ENCODE measurements at places on chromosomes 3 and 15.

GRCh38 chr15:60964527-60964926 lies 264.6 kb downstream of the RORA start:
- no peak for DNase-seq

DNA sequence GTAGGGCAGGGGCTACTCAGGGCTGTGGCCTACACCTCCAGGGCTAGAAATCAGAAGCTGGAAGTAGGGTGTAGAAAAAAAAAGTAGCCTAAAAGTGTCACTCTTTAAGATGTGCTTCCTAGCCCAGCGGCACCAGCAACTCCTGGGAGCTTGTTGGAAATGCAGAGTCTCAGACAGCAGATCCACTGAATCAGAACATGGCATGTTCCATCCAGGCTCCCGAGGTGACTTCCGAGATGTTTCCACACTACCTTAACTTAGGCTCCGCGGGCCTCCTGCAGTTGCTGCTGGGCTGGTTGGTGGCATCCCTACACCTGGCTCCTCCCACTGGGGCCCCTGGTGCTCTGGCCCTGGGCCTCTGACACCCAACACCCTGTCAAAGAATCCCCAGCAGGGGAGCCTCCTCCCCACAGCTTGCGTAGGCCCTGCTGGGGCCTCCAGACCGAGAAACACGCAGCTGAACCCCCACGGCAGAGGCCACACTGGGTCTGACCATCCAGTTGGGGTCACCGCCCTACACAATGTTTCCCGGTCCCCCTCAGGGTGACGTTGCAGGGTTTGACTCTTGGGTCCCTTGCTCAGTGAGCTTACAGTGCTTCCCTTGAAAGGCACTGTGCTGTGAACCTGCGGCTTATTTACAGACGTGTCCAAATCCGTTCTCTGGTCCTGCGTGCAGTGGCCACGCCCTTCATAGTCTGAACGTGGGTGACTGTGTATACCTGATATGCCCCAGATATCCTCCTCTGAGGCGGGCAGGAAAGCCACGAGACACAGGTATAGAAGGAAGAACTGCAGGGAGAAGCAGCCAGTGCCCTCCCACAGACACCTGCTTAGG lies 46.5 kb downstream of the FAM174B start:
- DNase-seq, result no peak

DNA sequence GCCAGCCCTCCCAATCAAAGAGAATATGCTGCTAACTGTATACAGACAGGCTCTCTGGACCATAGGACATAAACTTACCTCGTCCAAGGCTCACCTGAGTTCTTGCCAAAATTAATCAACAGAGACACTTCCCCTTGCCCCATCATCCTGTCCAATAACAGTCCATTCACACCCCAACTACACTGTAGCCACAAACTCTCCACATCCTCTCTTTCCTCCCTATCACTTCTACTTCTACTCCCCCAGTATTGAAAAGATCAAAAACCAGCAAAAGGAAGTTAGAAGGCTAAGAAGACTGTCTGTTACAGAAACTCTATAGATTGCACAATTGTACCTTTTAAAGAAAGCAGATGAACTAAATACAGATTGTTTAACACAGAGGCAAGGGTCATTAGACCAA lies 133.5 kb upstream of the STT3B start:
- peak; percentile 23 for DNase-seq

DNA sequence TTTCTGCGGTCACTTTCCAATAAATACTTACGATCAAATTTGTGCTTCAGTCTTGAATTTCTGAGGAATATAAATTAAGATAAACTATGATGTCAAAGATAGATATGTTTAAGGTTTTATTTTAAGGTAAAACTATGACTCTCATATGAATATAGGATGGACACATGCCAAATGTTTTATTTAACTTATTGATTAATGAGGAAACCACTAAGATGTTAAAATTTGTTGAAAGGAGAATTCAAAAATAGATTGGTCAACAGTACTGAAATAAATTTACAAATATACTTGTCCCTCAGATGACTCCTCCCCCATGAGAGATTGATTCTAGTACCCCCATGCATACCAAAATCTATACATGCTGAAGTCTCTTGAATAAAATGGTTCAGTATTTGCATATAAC lies 319.7 kb upstream of the KCNH8 start:
- no peak for DNase-seq

GRCh38 chr3:45832699-45833098 lies 9.2 kb downstream of the LZTFL1 start:
- DNase-seq, result no peak

- DNase-seq, result no peak
These were observed 568 bp upstream of the NEK4 start for GRCh38 chr3:52771334-52771681.

DNA sequence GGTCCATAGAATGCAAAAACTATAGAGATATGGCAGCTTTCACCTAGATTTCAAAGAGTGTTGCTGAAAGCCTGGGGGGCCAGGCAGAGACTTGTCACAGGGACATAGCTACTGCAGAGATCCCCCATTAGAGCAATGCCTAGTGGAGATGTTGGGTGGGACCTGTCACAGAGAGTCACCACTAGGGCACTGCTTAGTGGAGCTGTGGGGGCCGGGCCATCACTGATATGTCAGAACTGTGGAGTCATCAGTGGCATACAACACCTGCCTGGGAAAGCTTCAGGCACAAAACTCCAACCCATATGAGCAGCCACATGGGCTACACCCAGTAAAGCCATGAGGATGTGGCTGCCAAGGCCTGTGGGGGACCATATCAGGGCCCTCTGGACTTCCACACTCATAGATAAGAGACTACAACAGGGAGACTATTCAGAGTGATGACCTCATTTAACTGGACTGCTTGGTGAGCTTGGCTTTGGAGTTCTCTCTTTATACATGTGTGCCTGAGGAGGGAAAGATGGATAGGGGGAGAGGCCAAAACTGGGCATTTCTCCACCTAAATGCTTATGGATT lies 176.3 kb downstream of the ZNF621 start:
- no peak for DNase-seq

DNA sequence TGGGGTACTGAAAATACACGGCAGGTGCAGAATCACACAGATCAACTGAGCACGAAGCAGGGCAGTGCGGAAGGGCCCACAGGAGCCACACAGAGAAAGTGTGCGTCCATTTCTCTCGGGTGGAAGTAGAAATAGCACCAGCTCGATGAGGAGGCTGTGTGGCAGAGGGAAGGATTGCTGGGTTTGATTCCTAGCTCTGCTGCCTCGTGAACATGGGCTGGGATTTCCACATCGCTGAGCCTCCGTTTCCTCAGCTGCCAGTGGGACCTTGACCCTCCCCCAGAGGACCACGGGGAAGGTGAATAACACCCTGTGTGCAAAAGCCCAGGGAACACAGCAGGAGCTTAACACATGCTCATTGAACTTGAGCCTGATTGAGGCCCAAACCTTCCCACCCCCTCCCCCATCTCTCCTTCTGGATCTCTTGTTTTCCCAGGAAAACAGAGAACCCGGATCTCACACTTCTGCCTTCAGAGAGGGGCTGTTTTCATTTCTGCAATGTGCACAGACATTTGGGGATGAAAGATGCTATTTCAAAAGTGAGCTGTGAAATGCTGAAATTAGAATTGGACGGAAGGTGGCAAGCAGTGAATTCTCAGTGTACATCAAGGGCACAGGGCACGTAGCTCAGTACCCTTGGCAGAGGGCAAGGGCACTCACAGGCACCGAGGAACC lies 38.4 kb downstream of the ABTB1 start:
- no peak for DNase-seq

GRCh38 chr15:96350934-96351724 lies 20.6 kb downstream of the NR2F2 start:
- DNase-seq, result no peak

DNA sequence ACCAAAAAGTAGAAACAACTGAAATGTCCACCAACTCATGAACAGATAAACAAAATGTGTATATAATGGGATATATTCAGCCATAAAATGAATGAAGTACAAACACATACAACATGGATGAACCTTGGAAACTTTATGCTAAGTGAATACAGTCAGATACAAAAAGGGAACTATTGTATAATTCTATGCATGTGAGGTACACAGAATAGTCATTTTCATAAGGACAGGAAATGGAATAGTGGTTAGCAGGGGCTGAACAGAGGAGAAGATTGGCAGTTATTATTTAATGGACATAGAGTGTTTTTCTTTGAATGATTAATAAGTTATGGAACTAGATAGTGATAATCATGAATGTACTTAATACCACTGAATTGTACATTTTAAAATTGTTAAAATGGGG lies 20.0 kb upstream of the TRANK1 start:
- DNase-seq, result no peak

DNA sequence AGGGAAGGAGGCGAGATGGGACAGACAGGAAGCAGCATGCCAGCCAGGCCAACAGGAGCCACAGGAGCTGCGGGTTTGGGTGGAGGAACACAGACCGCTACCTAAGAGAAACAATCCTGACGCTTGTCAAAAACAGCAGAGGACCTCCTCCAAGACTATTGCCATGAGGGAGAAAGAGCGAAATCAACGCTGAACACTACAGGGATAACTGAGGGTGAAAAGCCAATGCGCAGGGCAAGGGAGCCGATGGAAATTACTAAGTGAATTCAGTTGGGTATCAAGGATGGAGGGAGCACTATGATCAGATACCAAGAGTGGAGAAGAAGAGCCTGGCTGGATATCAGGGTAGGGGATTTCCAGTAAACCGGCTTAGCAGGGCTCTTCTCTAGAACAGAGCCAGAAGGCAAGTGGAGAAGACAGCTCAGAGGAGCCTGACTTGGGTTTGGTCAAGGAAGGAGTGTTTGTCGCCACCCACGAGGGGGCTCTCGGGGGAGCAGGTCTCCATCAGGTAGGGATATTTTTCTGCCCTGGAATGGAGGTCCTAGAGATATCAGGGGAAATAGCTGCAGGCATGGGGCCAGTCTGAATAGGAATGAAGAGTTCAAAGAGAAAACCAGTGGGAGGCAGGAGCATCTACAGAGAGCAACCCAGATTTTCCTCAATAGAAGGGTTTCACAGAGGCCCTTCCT lies 48.4 kb downstream of the SLC41A3 start:
- no peak for DNase-seq
